ENCODE measurements at places on chromosomes 1 and 21.

DNA sequence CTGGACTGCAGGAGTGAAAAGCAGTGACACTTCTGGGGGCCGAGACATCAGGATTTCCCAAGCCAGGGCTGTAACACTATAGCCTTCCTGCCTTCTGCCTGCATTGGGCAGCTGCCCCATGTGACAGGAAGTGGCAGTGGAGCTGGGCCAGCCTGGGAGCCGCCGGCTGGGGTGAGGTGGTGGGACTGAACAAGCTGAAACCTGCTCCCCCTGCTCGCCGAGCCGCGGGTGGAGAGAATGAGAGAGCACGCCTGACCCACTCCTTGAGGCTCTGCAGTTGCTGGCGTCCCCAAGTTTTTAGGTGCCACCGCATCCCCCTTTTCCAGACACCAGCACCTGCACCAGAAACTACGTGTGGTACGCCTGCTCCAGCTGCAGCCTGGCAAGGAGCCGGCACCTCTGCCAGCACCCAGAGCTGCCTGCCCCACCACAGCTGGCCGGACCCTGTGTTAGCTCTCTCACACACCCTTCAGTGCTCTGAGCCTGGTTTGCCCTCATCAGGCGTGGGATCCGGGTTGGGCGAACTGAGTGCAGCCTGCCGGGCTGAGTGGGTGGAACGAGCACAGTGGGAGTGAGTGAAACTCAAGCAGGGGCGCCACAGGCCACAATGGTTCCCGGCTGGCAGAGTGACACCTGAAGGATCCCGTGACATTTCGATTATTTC lies 119.4 kb downstream of the AKT3 start:
- peak; percentile 12 for DNase-seq

DNA sequence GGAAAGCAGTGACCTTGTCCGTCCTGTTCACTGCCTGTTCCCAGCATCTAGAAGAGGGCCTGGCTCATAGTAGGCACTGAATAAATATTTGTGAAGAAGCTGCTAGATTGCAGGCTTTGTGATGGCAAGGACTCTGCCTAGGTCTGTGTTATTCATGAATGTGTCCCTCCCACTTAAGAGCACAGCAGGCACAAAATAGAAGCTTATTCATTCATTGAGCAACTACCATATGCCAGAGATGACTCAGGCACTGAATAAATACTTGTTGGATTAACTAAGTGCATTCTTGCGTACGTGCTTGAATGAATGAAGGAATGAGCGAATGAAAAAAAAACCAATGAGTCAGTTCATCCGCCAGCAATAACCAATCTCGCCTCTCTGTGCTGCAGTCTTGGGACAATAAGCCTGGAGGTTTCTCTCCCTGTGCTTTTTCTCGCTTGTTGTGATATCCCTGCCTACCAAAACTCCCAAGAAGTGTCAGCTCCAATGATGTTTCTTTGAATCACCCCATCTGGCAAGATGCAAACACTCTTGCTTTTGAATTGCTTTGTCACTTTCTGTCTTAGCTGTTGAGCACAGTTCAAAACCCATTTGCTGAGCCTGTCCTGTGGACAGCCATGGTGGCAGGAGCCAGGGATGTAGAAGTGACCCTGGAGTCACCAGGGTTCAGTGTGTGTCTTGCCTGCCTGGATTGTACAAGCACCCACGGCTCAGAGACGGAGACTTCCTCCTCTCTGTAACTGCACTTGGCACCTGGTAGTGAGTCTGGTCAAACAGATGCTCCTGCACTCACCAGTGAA lies 143.9 kb downstream of the KAZN start:
- DNase-seq: peak; percentile 96

- peak; percentile 28 for DNase-seq
These were observed 110.9 kb upstream of the IFFO2 start for GRCh38 chr1:19067182-19067911.

DNA sequence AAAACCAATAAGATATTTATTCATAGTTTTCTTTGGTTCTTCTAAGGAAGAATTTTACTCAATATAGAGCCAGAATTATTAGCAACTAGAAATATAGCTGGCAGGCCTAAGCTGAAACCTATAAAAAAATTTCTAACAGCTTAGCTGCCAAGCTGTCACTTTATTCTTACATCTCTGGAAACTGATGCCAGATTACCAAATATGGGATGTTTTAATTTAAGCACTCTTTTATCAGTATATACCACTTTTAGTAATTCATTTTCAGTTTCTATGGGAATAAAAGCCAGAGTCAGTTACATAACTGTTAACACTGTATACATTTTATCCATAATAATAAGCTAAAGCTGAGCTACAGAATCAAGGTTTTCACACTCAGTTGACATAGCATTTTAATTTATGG lies 68.7 kb upstream of the MPC2 start:
- DNase-seq: no peak

DNA sequence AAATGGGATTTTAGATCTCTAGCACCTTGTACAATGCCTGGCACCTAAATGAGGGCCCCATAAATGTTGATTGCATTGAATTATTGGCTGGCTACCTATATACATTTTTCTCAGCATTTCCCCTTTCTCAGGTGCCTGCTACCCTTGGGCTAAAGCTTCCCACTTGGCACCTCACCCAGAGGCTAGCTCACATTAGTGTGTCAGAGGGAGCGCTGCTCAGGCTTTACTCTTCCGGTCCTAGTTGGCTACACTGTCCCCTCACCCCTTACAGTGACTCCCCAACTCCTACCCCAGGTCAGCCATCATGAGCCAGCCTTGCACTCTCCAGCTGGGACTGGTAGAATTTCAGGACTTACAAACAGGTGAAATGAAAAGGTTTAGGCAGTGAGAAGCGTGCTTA lies 9.5 kb downstream of the TRAF5 start:
- DNase-seq: no peak

DNA sequence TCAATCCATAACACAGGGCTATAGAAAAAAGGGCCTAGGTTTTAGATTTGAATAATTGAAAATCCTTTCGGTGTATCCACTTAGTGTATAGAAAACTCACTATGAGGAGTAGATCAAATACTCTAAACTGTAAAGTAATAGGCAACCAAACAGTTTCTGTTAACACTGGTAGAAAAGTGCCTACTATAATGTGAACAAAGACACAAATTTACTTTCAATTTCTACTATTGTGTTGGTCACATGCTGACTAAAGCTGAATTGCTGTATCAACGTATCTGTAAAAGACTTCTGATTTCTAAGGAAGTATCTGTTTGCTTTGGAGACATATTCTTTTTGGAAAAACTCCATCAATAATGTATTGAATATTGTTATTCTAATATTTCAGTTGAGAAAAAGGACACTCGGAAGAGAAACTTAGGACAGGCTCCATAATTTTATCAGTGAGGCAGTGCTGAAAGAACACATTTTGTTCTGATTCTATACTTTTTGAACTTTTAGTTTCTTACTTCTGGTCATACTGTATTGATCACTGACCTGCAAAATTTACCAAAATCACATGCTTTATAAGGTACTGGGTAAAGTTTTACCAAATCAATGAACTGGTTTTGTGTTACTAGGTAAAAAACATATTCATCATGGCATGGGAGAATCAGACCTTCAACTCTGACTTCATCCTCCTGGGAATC lies at the start of gene OR2M5:
OR2M5 (plus strand) TSS at position 636 of the 686 bp plus-strand sequence; CDS start at position 636, 0 bp downstream.
- DNase-seq: no peak

DNA sequence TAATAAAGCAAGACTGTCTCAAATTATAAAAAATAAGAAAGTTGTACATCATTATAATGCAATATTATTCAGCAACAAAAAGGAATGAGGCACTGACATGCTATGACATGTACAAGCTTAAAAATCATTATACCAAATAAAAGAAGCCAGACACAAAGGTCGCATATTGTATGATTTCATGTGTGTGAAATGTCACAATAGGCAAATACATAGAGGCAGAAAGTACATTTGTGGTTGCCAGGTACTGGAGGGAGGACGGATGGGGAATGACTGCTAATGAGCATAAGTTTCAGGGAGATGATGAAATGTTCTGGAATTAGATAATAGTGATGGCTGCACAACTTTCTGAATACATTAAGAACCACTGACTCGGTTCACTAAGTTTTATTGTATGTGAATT lies 73.6 kb upstream of the NBPF3 start:
- DNase-seq: no peak

GRCh38 chr21:15514073-15514946 lies 215.5 kb upstream of the USP25 start:
- DNase-seq: no peak

- DNase-seq: no peak
These were observed 861 bp upstream of the DRAXIN start for GRCh38 chr1:11690397-11691301.

DNA sequence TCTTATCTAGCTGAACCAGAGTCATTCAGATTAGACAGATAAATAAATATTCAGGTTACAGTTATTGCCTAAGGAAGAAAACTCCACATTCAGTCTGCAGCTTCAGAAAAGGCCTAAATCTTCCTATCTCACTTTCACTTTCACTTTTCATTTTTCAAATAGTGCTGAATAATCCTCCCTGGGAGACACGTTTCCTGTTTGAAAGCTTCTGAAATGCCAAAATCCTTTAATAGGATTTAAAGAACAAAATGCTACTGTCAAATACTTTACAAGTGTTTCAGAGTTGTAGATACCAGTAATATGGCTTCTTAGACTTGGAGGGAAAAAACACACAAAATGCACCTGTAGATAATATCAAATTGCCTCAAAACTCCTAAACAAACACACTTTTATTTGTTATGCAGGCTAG lies 3.9 kb downstream of the PSMB2 start:
- DNase-seq: peak; percentile 52

DNA sequence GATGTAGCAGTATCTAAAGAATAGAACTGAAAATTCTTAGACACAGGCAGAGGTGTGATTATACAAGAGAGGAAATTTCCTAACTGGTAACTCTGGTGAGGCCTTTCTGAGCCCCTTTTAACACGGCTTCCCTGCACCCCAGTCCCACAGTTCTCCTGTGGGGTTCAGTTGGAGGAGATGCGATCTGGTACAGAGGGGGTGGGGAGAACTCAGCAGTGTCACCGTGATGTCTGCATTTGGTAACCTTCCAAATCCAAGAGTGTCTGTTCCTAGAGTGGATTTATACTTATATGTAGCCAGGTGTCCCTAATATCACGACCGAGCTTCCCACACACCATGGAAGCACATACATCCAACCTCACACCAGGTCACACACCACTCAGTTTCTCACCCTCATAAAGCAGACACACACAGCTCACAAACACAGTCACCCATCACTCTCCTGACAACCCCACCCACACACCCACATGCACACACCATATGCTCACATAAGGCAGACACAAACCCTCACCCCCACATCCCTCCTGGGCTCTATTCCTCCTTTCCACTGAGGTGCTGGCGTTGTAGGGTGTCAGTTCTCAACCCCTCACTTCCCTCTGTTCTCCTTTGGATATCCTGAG lies 48.5 kb downstream of the RHBG start:
- DNase-seq: no peak

DNA sequence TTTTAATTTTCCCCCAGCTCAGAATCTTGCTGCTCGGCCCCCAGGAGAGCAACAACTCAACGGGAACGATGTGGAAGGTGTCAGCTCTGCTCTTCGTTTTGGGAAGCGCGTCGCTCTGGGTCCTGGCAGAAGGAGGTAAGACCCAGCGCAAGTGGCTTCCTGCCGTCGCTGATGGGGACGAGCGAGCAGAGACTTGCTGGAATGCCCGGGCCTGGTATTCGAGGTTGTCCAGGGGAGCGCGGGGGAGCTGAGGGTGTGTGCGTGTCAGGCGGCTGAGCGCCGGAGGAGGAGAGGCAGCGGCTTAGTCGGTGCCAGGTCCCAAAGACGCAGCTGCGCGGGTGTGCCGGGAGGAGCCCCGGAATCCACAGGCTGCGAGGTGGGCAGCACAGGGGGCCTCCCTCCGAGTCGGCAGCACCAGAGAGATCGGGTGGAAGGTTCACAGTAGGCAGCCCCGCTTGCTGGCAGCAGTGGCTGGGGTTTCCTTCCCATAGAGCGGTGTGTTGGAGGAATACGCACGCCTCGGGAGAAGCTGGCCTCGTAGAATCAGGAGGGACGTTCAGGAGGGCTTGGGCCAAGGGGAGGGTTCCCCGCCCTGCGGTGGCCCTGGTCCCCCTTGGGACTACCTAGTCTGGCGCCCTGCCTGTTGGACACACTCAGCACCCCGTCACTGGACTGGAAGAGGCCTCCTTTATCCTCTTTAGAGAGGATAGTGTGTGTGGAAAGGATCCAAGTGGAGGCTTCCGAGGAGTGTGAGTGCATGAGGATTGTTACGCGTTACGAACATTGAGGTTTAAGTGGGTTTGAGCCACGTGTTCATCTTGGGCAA lies 547 bp downstream of the PDPN start:
- peak; percentile 24 for DNase-seq

DNA sequence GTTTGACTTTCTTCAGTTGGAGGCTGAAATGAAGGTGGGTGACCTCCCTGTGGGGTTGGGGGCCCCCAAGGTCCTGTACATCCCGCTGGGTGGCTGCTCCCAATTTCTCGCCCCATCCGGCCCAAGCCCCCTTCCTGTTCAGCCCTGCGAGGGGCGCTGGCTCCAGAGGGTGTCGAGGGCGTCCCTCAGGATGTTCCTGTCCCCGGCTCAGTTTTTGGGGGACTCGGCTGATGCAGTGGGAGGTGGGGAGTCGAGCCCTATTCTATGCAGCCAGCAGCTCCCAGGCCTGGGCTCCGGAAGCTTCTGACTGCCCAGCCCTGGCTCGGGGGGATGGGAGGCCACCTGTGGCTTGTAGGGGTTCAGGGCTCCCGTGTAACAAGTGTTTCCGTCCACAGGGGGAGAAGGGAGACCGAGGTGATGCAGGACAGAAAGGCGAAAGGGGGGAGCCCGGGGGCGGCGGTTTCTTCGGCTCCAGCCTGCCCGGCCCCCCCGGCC lies 38.2 kb downstream of the SLC19A1 start:
- no peak for DNase-seq

DNA sequence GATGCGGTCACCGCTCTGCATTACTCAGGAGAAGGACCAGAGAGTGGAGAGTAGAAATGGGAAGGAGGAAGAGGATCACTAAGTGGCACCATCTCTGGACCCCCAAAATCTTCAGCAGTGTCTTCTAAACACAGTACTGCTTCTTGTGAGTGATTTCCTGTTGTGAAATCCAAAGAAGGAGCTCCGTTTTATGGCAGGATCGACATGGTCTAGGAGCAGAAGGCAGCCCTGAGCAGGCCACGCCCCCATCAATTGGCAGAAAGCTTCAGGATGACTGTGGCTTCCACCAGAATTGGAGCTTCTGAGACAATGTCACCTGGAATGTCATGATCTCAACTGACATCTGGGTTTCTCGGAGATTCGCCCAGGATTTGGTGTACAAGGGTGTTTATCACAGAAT lies 171.5 kb downstream of the ADSS2 start:
- DNase-seq: no peak
